Activated CD4-positive, alpha-beta memory T cell treated with anti-CD3 and anti-CD28 coated beads, Interleukin-2, amount 10 ng/mL, durations not matched to agents 7 days and 5 days (primary cell): ENCODE measurements at places on chromosomes 7 and 10.

DNA sequence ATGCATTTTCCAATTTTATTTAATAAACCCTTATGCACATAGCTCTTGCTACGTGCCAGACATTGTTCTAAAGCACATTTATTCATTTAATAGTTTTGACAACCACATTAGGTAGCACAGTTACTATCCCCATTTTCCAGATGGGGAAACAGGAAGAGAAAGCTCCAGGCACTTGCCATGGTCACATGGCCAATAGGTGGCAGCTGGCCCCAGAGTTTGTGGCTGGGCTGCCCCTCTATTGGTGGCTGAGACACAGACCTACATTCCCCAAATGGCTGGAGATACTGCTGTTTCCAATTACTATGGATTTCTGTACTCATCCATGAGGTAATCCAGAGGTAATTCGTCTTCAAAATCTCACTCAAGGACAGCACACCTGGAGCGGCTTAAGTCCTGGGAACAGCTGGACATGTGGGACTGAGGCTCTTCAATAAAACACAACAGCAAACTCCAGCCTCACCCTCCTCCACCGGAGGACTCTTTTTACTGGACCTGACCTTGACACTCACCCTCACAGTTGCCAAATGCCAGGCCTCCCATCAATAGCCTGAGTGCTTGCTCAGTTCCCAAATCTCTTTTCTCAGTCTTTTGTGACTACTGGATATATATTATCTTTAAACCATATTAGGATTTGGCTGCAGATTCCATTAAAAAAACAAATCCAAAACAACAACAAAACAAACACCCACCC, 106.1 kb downstream of the CLEC2L start:
- no peak overlapping the region for H3K4me3 ChIP-seq
- DNase-seq, result no peak
- H3K36me3 ChIP-seq, result peaks cover 61% of the 10 kb centered on the region
- H3K4me1 ChIP-seq, result peaks cover 65% of the 10 kb centered on the region
- H3K27ac ChIP-seq, result no peak overlapping the region

- no peak overlapping the region for H3K27ac ChIP-seq
- no peak overlapping the region for H3K4me3 ChIP-seq
- H3K4me1 ChIP-seq, result no peaks in the 10 kb centered on the region
- H3K36me3 ChIP-seq, result no peaks in the 10 kb centered on the region
- H3K27me3 ChIP-seq, result no peaks in the 10 kb centered on the region
- DNase-seq, result no peak
These were observed 215.5 kb downstream of the GLRX3 start for GRCh38 chr10:130351466-130352290.

DNA sequence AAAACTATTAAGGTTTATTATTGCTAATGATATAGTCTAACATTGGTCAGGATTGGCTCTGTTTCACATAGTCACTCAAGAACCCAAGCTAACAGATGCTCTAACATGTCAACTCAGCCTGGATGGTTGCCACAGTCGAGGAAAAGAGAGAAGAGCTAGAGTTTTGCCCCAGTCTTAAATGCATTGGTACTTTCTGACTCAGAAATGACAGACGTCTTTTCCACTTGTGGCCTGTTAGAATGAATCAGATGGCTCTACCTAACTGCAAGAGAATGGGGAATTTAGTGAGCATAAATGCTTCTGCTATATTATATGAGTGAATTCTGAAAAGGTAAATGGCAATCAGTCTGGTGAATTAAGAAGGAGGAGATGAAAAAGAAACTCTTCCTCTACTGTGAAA, 13.9 kb downstream of the HECTD2 start:
- no peak overlapping the region for H3K27ac ChIP-seq
- no peak overlapping the region for H3K4me3 ChIP-seq
- no peaks in the 10 kb centered on the region for H3K36me3 ChIP-seq
- DNase-seq, result no peak

DNA sequence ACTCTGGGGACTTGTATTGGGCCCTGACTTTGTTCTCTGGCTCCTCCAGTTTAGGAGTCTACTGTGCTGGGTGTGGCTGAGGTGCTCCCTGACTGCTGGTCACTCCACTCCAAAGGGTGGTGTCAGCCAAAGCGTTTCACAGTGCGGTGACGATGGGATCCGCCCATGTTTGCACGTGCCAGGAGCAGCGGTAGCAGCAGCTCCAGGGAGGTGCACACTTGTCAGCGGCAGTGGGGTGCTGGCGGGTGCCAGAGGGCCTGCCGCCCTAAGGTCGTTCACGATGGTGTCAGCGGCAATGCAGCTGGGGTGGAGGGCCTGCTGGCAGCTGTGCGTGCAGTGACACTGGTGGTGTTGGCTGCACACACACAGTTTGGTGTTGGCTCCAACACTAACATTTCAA, 268.5 kb upstream of the AKR1E2 start:
- DNase-seq, result no peak
- H3K4me3 ChIP-seq, result no peak overlapping the region
- no peaks in the 10 kb centered on the region for H3K4me1 ChIP-seq
- no peaks in the 10 kb centered on the region for H3K36me3 ChIP-seq

GRCh38 chr7:17946591-17946990, 6.3 kb upstream of the SNX13 start:
- no peak for DNase-seq
- no peak overlapping the region for H3K27ac ChIP-seq
- H3K36me3 ChIP-seq, result no peaks in the 10 kb centered on the region
- peak overlapping the region; percentile 42 for H3K4me3 ChIP-seq

GRCh38 chr7:28037220-28038010, 143.2 kb downstream of the JAZF1 start:
- peaks cover 6% of the 10 kb centered on the region for H3K27me3 ChIP-seq
- DNase-seq, result no peak
- no peak overlapping the region for H3K27ac ChIP-seq
- no peak overlapping the region for H3K4me3 ChIP-seq

GRCh38 chr7:131103997-131104396, 223.7 kb upstream of the MKLN1 start:
- H3K27ac ChIP-seq, result peak overlapping the region; percentile 69
- DNase-seq, result no peak
- H3K4me1 ChIP-seq, result peaks cover 55% of the 10 kb centered on the region
- peak overlapping the region; percentile 76 for H3K4me3 ChIP-seq
- no peaks in the 10 kb centered on the region for H3K27me3 ChIP-seq

- peaks cover 11% of the 10 kb centered on the region for H3K27me3 ChIP-seq
- no peak overlapping the region for H3K27ac ChIP-seq
These were observed 55.5 kb downstream of the SLC16A12 start for GRCh38 chr10:89479771-89480446.

- H3K27me3 ChIP-seq, result no peaks in the 10 kb centered on the region
- DNase-seq, result no peak
- H3K27ac ChIP-seq, result no peak overlapping the region
- H3K4me3 ChIP-seq, result no peak overlapping the region
- no peaks in the 10 kb centered on the region for H3K4me1 ChIP-seq
- H3K36me3 ChIP-seq, result no peaks in the 10 kb centered on the region
These were observed 59.9 kb downstream of the SGMS1 start for GRCh38 chr10:50563906-50564305.

DNA sequence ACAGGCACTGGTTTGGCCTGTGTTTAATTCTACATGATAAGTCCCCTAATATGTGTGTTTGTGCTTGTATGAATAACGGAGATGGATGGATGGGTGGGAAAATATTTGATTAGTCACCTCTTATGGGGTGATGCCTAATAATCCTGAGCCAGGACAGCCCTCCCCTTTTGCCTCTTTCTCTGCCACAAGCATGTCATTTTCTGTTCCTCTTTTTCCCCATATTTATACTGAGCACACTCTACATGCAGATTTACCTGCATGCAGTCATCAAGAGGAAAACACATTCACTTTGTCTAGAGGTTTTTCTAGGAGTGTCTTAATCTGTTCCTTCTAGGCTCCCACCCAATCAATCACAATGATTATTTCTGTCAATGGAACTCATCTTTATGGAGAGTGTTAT, 111.6 kb upstream of the TBX20 start:
- no peaks in the 10 kb centered on the region for H3K36me3 ChIP-seq
- no peak overlapping the region for H3K4me3 ChIP-seq
- no peak for DNase-seq
- no peaks in the 10 kb centered on the region for H3K4me1 ChIP-seq
- H3K27me3 ChIP-seq, result no peaks in the 10 kb centered on the region
- H3K27ac ChIP-seq, result no peak overlapping the region
